ENCODE measurements at places on chromosomes 11 and 22.

- no peak for DNase-seq
These were observed 28.3 kb upstream of the SOX10 start for GRCh38 chr22:38012604-38013072.

DNA sequence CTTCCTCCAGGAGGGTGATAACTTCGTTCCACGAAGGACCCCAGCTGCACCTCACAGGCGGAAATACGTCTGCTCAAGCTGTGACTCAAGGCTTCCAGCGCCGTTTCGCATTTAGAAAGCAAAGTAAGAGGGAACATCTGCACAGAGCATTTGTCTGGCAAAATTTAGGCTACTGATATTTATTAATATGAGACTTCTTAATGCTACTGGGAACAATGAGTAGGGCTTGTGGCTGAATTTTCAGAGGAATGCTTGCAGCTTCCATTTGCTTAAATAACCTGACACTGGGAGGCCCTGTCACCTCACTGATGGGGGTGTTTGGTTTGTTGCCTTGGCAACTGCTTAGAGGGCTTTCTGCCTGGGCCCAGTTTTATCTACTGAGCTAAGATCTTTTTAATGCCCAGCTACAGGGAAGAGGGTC lies 14.7 kb upstream of the ST14 start:
- DNase-seq: no peak

DNA sequence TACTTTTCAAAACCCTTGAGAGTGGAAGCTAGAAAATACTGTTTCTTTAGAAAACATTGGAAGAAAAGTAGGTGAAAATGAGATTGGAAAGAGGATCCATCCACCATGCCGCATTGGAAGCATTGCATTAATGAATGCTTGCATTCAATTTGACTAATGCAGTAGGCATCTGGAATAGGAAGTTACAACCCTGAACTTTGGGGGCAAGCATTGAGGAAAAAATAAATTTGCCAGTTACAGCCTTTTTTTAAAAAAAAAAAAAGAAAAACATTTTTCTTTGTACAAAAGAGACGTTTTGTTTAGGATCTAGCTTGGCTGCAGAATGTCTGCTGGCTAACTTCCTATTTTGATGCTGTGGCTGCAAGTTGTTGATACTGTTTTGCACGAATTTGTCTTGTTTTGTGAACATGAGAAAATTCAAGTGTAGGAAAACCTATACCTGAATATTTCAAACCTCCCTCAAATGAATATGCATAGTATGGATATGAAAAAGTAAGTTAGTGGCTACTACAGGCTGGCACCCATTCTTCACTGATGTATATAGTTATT lies 28.1 kb downstream of the RTN3 start:
- DNase-seq: no peak

- DNase-seq: no peak
These were observed 14.6 kb downstream of the C11orf21 start for GRCh38 chr11:2287091-2287490.

- no peak for DNase-seq
These were observed 12.8 kb downstream of the PARVG start for GRCh38 chr22:44193535-44193891.
